Stimulated activated CD4-positive, alpha-beta T cell treated with anti-CD3 and anti-CD28 coated beads, Interleukin-1b, Interleukin-23, amount 100 ng/mL, for 1 hour (primary cell): ENCODE measurements at places on chromosomes 7 and 10.

DNA sequence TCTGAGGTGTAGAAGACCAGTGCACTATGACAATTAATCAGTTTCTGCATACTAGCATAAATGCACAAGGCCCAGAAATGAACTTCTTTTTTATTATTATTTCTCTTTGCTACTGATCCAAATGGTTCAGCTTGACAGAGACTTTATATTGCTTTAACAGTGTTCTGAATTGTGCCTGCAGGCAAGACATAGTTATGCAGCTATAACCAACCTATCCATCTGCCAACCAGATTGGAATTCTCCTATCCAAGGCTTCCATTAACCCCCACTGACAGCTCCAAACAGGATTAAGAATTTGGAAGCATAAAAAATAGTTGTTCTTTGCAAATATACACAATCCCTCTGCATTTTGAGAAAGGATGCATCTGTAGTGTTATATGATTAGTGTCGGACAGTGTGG is 98.2 kb downstream of the BTRC start:
- no peak for DNase-seq

DNA sequence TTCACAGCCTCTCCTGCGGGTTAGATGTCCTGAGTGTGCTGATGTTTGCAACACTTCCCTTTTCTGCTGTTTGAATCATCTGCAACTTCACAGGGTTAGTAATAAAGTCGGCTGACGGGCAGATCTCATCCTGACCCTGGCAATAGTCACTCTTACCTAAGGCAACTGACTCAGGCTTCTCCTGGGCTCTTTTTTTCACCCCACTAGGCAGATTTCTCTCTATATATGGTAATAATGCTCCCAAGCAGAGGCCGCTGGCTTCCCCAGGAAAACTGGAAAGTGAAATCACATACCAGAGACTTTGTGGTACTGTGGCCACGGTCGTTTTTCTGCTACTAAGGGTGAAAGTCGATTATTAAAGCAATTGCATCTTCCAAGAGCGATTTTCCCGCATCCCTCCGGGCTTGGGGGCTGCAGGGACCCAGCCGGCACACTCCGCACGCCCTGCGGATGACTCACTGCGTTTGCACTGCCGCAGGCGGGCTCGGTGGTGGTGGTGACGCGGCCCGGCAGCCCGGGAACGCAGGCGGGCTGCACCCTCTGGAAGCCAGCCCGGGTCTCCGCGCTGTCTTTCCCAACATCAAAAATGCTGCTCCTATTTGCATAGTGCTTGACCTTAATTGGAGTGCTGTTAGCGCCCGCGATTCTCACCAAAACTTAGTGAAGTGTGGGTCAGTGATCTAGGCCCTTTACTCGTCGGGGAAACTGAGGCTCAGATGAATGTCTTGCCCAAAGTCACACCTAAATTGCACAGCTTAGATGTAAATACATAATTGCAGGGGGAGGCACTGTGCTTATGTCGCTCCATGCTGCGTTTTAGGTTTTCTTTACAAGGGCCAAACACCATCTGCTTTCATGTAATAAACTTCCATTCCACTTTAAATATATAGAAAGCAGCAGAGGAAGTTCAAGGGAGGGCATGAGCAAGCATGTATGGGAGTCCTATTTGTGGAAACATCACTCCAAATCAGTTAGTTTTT is 47.6 kb upstream of the ITGB1 start:
- DNase-seq = no peak

DNA sequence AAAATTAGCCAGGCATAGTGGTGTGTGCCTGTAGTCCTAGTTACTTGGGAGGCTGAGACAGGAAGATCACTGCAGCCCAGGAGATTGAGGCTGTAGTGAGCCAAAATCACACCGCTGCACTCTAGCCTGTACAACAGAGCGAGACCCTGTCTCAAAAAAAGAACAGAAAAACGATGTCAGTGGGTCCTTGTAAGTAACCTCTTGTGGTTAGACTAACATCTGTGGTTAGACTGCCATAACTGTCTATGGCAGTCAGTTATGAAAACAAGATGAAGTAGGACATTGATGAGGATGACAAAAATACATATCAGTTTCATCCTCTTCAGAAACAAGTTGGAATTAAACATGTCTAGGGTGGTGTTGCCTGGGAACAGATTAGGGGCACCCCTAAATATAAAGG is 53.3 kb downstream of the AKAP9 start:
- DNase-seq = no peak

GRCh38 chr7:115906731-115907130 is 123.8 kb downstream of the TFEC start:
- DNase-seq = no peak

- DNase-seq = no peak
Observed at GRCh38 chr10:33917069-33917780, 582.8 kb upstream of the NRP1 start.

- DNase-seq = no peak
Observed at GRCh38 chr10:80489371-80490112, 35.4 kb downstream of the TSPAN14 start.
